Stimulated activated CD4-positive, alpha-beta T cell treated with anti-CD3 and anti-CD28 coated beads, TNF-alpha, amount 100 ng/mL, for 24 hours (primary cell): ENCODE measurements at places on chromosomes 1 and 21.

- no peak for DNase-seq
Observed at GRCh38 chr1:23601968-23602876, 42.9 kb upstream of the ID3 start.

DNA sequence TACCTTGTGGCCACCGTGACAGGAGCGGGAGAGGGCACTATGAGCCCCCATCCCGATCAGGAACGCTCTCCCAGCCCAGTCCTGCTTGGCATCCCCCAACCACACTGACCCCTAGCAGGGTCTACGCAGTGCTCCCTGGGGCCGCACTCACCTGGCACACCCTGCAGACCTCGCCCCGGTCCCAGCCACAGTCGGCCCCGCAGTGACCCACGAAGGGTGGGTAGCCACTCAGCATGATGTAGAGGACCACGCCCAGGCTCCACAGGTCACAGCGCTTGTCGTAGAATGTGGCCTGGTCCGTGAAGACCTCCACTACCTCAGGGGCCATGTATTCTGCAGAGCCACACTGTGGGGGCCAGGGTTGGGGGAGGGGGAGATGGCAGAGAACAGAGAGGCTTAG is 11.1 kb upstream of the KNCN start:
- DNase-seq, result no peak

DNA sequence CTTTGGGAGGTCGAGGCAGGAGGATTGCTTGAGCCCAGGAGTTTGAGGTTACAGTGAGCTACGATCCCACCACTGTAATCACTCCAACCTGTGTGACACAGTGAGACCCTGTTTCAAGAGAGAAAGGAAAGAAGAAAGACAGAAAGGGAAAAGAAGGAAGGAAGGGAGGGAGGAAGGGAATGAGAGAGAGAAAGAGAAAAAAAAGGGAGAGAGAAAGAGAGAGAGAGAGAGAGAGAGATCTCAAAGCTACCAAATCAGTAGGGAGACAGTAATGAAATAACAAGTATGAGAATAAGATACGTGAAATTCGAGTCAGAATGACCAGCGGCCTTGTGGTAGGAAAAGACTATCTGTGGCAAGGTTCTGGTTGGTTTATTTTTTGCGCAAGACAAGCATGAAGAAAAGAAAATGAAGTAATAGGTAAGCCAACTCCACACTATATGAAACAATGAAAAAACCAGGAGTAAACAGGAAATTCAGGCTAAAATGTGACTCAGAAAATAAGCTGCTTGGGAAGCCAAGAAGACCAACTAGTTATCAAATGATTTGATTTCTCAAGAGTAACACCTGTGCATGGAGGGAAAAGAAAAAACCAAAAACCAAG is 8.9 kb downstream of the MTF1 start:
- DNase-seq, result no peak

DNA sequence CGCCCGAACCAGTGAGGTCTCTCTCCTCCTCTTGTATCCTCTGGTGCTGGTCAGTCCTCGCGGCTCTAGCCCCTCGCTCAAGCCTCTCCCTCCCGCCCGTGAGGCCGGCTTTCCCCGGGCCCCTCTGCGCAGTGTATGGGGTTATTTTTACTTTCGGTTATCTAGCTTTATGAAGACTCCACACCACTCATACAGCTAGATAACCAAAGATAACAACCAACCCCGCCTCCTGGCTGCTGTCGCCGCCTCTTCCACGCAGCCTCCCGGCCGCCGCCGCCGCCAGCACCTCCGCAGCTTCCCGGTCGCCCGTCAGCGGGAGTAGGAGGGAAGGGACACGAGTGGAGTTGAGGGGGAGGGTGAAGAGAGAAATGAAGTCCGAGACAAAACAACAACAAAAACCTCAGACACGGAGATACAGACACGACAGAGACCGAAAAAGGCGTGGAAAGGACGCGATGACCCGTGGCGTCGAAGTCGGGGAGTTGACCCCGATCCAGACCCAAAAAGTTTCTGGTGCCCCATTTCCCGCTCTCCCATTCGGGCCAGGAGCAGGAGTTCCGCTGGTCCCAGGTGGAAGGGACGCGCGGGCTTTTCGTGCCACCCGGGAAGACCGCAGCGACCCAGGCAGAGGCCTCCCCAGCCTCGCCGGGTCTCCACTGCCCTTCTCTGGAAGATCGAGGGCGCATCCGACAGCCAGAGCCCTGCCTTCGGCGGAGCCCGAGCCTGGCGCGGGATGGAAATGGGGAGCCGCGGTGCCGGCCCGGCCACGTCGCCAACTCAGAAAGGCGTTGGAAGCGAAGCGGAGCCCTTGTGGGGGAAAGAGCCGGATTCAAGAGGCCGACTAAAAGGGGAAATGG is 51.4 kb downstream of the RHBG start:
- no peak for DNase-seq

DNA sequence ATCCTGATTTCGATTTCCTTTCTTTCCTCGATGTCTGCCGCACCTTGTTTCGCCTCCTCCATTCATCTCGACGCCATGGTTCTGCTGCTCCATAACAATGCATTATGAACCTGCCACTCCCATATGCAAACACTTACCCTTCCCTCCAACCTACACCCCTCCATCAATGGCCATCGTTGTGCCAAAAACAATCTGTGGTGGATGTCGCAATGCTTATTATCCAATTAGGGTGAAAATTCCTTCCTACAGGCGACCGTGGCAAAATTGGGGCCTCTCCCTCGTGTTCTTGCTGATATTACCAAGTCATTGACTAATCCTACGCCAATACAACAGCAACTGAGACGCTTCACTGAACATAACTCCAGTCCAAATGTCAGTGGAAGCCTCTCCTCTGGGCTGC is 40.3 kb downstream of the CLEC20A start:
- no peak for DNase-seq

GRCh38 chr1:27690183-27690582 is 18.2 kb upstream of the IFI6 start:
- DNase-seq, result no peak

DNA sequence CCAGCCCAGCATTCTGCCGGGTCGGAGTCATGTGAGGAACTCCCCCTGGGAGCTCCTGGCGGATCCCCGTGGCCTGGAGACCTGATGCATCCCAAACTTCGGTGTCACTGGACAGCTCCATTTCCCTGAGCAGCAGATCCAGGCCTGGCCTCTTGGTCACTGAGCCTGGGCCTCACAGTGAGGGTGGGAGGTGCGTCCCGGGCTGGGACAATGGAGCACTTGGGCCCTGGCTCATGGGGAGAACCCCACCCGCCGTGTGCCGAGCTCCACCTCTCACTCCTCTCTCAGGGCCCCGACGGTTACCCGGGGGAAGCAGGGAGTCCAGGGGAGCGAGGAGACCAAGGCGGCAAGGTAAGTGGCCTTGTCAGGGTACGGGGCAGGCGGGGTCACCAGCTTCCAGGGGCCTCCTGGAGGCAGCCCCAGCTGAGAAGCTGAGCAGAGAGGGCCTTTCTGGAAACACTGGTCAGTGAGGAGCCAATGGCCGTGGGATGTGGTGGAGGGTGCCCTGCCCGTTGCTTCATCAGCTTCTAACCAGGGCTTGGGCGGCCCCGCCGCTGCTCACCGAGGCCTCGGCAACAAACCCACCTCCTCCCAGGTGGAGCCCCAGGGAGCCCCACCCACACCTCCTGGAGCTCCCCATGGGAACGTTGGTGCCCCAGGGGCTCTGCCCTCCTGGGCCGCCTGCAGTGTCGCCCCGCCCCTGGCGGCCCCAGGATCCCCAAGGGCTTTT is 19.8 kb downstream of the COL6A2 start:
- no peak for DNase-seq

- no peak for DNase-seq
Observed at GRCh38 chr21:34100790-34101189, 27.4 kb downstream of the MRPS6 start.

GRCh38 chr1:117838911-117839310 is 90.5 kb downstream of the GDAP2 start:
- DNase-seq, result no peak

DNA sequence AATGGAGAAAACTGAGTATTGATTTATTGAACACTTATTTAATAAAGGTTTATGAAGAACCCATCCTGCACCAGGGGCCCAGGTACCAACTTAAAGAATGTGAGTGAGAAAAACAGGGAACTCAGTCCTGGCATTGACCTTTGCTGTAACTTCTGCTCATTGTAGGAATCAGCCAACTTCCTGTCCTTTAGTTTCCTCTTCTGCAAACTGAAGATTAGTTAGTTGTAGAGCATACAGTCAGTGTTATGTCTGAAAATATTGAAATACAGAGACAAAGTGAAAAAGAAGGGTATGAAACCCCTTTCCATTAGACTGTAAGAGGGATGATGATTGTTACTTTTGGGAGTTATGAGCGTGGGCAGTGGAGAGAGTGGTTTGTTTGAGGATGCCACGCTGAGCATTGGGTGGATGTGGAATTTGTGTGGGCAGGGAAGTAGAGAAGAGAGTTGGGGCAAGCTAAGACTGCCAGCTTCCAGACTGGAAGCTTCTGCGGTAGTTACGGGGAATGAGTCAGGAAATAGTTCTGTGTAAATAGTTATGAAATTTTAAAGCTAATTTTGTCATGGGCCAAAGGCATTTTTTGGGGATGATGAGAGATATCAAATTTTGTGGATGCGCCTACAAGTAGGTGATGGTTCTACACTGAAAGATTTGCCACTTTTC is 89.2 kb downstream of the GPR88 start:
- no peak for DNase-seq

DNA sequence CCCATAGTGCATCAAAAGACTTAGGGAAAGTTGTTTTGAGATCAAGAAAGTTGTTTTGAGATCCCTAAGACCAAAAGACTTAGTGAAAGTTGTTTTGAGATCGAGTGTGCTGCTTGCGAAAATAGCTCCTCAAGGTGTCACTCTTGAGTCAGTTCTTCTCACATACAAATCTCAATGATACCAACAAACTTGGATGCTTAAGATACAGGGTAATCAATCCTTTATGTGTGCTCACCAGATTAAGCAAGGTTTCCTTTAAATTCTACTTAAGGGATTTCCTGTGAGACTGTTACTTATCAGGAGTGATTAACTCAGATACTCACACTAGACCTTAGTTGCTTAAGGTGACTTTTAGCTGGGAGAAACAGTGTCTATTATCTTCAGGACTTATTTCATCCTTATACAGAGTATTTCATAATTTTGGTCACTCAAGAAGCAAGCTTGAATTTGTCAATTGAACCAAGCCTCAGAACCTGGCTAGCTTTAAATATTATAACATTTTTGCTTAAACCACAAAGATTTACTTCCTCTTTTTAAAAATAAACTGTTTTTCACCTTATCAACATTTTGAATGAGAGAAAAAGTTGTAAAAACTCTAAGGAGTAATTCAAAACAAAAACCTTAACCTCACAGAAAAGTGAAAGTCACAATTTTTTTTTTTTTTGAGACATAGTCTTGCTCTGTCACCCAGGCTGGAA is 8.0 kb upstream of the RLF start:
- no peak for DNase-seq

GRCh38 chr1:157131281-157131680 is 6.9 kb downstream of the ETV3 start:
- DNase-seq, result no peak

DNA sequence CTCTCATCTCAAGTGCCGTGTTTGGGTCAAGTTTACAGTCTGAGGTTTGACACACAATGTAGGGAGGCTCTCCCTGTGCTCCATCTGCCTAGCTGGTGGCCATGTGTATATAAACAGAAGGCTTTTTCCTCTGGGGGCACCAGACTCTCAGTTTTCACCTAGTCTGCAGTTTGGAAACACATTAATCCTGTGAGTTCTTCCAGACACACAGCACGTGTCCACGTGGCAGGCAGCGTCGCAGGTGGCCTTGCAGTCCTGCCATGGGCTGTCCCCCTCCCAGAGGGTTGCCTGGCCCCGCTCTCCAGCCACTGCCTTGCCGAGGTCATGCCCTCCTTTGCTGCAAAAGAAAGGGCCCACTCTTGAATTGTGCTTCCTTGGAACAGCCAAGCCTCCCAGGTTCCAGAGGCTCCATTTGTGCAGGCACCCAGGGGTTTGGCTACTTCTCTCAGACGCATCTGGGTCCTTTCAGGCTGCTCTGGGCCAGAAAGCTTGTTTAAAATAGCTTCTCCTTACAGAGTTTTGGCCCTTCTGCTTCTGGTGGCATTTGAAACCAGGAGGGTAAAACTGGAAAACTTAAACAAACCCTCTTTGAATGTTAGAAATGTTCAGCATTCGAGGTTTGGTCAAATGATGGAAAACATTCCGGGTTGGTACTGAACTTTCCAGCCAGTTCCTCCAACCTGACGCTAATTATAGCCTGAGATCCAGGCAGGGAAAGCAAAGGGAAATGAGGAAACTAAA is 4.4 kb upstream of the RUNX1 start:
- DNase-seq, result no peak

DNA sequence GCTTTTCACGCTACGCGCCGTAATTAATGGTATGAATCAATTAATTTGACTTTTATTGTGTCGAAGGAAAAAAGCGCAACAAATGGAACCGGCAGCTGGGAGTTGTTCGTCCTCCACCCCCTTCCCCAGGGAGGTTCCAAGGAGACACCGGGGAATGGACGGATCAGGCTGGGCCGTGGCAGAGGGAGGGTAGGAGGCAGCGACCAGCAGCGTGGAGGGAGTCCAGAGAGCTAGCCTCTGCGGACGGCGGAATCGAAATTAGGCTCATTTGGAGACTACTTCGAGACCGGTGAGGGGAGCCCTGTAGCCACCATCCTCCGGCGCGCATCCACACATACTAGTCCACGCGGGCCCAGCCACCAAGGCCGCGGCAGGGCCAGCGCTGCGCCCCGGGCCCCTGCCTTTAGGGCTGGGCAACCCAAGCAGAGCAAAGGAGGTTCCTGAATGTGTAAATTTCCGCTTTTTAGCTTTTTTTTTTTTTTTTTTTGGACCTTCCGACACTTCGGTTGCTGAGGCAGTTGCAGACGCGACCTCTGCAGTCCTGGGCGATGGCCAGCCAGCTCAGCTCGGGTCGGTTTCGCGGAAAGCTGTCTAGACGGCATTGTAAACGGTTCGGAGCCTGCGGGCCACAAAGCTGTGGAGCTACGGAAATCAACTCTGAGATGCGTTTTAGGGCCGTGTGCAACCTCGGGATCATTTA is 2.2 kb upstream of the FOXD3 start:
- no peak for DNase-seq
